ENCODE measurements at places on chromosomes 4 and X. TPM values are rescaled to one million over a fixed set of nuclear protein-coding genes. Genes with fewer than 3 reads are reported as not detected.

The SH3D19 gene
- polyA plus RNA-seq = 36.4 TPM

The SPANXA2 gene
- polyA plus RNA-seq = not detected

The SYTL5 gene
- 0.01 TPM for polyA plus RNA-seq

The EDA gene
- polyA plus RNA-seq = 10.7 TPM

The CXCL9 gene
- not detected for polyA plus RNA-seq

The NOX1 gene
- polyA plus RNA-seq = 0.10 TPM

The KDR gene
- not detected for polyA plus RNA-seq

The UPF3B gene
- polyA plus RNA-seq = 4.6 TPM

The MORC4 gene
- polyA plus RNA-seq = 7.3 TPM

The ALB gene
- polyA plus RNA-seq = 22,259 TPM

The PCDH7 gene
- polyA plus RNA-seq = not detected

The VBP1 gene
- polyA plus RNA-seq = 20.4 TPM

The CHRNA9 gene
- polyA plus RNA-seq = not detected

The MID1 gene
- 1.1 TPM for polyA plus RNA-seq

The NAA11 gene
- polyA plus RNA-seq = not detected
